Type B pancreatic cell (in vitro differentiated cells): ENCODE measurements at places on chromosomes 4 and X. TPM values are rescaled to one million over a fixed set of nuclear protein-coding genes. Genes with fewer than 3 reads are reported as not detected.
A peak's percentile ranks its signal among the peaks of the same experiment; 100 is the strongest.

GLRA2 gene
- total RNA-seq = 0.38 and 1.6 TPM in 2 replicates

GLRA3 gene
- total RNA-seq = 0.60 and 0.64 TPM in 2 replicates

STOX2 gene
- 16.6 and 16.7 TPM in 2 replicates for total RNA-seq

GRCh38 chr4:32824336-32824735 is 2104.2 kb downstream of the PCDH7 start:
- DNase-seq = no peak

DNA sequence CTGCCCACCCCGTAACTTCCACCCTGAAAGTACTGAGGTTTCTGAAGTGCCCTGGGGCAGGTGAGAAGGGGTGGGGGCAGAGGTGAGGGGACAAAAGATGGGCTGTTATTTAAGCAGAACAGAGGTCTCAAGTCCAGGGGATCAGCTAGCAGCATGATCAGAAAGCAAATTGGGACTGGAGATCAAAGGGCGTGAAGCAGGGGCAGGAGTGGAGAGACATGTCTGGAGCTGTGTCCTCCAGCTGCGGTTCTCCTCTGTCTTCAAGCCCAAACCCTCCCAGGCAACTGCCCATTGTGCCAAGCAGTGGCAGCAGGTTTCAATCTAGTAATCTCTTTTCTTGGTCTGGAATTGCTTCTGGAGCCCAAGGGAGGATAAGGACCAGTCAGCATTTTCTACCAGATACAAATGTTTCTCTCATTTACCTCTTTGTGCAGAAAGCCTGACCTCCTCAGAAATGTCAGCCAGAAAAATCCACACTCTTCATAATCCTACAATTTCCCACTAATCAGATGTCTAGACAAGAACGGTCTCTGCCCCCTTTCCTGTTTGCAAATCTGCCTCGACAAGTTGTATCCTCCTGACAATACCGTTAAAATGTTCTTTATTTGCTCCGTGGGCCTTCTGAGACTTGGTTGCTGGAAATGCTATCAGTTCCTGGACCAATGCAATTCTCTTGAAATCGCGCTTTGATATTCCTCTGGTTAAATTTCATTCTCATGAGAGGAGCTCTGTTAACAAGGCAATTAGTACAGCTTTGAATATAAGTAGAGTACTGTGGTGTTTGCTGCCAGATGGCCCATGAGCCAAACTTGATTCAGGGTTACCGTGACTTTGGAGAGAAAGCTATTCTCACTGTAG is 23.2 kb upstream of the RASL11B start:
- DNase-seq = no peak

DNA sequence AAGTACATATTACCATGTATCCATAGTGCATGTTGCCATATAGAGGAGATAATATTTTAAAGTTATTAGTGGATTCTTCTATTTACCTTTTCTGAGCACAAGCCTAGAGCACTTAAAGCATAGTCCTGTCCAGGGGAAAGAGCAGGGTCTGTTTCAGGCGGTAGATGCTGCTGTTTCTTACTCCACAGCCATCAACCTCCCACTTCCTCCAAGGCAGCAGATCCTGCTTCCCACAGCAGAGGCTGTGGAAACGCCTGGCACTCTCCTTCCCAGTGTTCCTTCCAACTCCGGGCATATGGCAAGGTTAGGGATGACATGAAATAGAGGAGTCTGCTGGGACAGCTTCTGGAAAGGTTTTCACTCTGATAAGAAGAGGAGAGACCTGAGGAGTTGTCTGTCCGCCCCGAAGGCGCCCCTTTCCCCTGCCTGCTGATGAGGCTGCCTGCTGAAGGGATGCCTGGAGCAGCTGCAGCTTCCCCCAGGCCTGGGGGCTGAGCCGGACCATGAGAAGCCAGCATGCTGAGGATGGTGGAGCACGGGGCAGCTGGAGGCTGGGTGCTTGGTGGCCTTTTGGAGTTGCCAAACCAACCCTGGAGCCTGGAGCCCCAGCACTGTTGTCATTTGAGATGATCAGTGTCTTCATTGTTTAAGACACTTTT is 43.9 kb upstream of the SLC25A4 start:
- DNase-seq = no peak

- no peak for DNase-seq
Measured at GRCh38 chr4:128161138-128161537, 100.0 kb downstream of the LARP1B start.

DNA sequence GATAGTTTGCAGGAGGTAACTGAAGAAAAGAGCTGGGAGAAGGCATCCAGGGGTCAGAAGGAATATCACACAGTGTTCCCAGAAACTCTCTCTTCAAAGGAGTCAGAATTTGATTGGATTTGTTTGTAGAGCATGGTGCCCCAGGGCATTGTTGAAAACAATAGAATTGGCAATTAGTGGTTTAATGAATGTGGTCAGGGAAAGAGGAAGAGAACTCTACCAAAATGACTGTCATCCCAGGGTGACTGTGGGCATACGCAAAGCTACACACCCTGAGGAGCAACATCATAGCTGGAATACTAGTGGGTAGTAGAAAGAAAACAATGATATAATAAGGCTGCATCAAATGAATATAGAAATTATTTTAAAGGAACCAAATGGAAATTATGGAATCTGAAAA is 21.5 kb downstream of the TNIP2 start:
- no peak for DNase-seq

DNA sequence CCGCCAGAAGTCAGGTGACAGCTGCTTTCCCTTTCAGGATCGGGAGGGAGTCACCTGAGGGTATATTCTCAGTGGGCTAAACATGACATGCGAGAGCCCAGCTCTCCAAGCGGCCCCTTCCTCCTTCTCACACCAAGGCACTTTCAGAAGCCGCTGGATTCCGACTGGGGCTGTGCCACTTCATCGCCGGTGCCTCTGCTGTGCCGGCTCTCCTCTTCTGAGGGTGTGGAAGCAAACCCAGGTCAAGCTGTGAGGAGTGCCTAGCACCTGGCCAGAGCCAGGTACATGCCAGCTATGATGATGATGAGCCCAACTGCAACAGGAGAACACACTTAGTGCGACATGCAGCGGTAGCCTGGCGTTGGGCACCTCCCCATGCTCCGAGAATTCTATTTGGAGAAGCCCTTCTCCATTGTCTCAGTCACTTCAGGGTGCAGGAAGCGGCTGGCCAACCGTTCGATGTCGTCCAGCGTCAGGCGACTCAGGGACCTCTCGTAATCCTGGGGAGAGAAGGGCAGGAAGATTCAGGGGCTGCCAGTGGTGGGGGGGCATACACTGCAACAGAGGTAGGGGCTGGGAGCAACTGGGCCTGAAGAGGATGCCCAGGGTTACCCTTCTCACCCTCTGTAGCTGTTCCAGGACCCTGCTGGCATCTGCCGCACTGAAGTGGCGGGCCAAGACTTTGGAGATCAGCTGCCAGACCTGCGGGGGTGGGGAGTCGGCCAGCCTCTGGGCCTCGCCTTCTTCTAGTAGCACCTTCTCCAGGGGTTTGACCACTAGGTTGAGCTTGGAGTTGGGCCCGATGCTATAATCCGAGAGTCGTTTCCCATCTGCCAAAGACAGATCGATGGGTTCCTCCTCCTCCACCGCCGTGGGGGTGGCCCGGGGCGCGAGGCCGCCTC is 1.0 kb downstream of the UBL4A start:
- peak; percentile 65 for DNase-seq

- DNase-seq = no peak
Measured at GRCh38 chr4:156408749-156409148, 455.1 kb upstream of the CTSO start.
